H54 (cell line): ENCODE measurements at places on chromosomes 13 and 19.

- no peak for DNase-seq
Measured at GRCh38 chr13:44116562-44117332, 237.0 kb downstream of the LACC1 start.

DNA sequence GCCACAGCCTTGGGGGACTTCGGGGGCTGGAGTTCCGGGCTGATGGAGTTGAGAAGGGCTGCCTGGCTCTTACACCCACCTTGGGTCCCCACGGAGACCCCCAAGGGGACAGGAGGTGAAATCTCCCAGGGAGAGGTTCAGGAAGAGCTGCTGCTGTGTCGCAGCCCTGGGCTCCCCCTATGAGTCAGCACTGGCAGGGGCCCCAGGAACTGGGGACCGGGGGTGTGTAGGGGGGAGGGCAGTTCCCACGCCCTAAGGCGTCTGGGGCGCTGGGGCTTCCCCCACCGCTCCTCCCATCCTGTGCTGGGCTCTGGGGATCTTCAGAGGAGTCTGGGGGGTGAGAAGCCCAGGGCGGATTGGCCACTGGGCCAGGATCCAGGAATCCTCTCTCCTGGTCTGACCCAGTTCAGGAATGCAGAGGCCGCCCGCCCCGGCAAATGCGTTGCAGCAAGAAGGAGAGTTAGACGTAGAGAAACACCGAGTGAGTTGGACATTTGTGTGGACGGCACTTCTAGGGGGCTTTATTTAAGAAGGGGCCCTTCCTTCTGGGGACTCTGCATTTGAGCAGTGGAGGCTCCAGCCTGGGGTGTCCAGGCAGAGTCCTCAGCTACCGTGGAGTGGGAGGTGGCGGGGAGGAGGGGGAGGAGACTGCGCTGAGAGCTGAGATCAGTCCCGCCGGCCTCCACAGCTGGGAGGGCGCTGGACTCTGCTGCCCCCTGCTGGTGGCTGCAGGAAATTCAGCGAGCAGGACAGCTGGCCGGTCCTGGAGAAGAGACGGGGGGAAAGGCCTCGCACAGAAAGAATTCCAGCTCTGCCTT lies 15.0 kb upstream of the NANOS3 start:
- peak; percentile 95 for DNase-seq

- no peak for DNase-seq
Measured at GRCh38 chr19:3680939-3681338, 19.3 kb downstream of the PIP5K1C start.

DNA sequence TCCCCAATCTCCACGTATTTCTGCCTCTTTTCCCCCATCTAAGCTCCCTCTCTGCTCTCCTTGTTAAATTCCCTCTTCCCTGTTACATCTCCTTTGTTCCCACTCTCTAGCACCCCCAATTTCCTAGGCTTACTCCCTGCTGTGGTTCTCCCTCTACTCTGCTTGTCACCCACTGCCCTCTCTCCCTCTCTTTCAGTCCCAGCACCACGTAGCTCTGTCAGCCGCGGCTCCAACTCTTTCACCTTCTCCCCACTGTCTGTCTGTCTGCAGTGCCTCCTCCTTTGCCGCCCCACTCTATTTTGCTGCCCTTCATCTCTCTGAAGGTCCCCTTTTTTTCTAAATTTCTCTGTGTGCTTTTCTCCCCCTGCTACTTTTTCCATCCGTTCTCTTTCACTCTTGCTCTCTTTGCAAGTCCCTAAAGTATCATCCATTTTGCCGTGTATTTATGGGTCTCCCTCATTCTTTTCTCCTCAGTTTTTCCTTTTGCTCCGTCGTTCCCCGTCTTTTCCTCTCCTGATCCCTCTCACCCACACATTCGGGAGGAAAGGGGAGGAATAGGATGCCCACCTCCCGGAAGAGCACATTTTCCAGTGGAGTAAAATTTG lies 937 bp downstream of the ZNF841 start:
- DNase-seq = no peak

GRCh38 chr19:28396287-28396831 lies 816.6 kb downstream of the UQCRFS1 start:
- no peak for DNase-seq

DNA sequence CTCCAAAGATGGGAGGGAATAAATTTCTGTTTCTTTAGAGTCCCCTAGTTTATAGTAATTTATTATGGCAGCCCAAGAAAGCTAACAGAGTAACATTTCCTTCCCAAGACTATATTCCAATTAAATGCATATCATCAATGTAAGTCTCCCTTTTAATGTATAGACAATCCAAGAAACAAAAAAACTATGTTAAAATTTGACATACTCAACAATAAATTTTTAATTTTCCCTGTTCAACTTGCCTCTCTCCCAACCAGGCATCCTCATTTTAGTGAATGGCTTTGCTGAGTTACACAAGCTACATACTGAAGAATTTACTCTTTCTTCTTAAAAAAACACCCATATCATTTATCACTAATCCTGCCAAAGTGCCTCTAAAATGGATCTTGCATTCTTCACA lies 1357.7 kb downstream of the PCDH9 start:
- DNase-seq = no peak

- DNase-seq = no peak
Measured at GRCh38 chr19:7788178-7788932, 25.3 kb downstream of the CLEC4M start.

GRCh38 chr19:53809518-53810186 lies 14.5 kb downstream of the NLRP12 start:
- DNase-seq = no peak

DNA sequence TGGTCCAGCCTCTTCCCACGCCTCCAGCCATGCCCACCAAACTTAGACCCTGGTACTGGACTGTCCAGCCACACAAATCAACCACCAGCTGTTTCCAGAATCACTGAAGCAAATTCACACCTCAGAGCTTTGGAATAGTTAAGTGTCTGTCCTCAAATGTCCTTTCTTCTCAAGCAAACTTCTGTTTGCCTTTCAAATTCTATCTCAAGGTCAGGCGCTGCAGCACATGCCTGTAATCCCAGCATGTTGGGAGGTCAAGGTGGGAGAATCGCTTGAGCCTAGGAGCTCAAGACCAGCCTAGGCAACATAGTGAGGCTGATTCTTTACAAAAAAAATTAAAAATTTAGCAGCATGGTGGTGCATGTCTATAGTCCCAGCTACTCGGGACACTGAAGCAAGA lies 19.4 kb upstream of the PRODH2 start:
- no peak for DNase-seq

DNA sequence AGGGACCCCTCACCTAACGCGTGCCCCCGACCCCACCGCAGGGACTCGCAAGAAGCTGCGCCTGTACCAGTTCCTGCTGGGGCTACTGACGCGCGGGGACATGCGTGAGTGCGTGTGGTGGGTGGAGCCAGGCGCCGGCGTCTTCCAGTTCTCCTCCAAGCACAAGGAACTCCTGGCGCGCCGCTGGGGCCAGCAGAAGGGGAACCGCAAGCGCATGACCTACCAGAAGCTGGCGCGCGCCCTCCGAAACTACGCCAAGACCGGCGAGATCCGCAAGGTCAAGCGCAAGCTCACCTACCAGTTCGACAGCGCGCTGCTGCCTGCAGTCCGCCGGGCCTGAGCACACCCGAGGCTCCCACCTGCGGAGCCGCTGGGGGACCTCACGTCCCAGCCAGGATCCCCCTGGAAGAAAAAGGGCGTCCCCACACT lies 4.7 kb upstream of the MYBPC2 start:
- no peak for DNase-seq

GRCh38 chr19:48196933-48197665 lies 26.6 kb downstream of the ZSWIM9 start:
- DNase-seq = no peak

DNA sequence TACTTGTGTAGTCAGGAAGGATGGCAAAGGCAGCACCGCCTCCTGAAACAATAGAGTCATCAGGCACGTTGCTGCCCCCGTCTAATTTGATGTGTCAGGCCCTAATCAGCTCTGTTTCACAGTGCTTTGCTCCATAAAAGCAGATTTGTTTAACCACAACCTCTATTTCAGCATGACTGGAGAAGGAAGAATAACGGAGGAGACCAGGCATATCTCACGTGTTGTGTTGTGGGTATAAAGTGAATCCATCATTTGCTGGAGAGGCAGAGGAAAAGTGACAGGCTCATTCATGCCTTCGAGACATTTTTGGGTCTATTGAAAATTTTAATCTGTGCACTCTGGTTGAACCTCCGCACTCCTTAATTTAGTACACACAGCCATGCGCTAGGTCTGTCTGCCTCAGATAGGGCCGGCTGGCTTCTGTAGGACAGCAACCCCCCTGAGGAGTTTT lies 940.4 kb upstream of the SLC10A2 start:
- no peak for DNase-seq

DNA sequence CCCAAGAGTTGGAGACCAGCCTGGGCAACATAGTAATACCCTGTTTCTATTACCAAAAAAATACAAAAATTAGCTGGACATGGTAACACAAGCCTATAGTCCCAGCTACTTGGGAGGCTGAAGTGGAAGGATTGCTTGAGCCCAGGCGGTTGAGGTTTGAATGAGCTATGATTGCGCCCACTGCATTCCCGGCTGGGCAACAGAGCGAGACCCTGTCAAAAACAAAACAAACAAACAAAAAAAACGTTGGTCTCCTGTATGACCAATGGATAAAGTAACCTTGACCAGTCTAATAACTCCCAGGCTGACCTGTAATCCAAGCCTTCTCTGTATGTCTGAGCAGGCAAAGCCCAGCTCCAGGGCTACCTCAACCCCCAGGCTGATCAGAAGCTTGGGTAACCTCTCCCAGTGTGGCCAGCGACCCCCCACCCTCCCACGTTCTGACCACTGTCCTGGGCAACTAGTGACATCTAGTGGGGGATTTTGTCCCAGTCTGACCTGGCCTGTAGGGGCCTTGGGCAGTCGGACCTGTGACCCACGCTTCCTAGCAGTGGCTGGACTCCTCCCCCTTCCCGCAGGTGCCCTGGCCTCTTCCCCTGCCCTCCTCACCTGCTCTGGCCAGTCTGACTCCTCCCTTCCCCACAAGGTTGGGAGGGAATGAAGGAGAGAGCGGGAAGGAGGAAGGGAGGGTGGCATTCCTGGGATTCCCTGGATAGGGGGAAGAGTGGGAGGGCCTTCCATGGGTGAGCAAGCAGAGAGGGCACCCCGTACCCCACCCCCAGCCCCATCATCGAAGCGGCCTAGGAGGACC lies 1.0 kb upstream of the BCAM start:
- no peak for DNase-seq

DNA sequence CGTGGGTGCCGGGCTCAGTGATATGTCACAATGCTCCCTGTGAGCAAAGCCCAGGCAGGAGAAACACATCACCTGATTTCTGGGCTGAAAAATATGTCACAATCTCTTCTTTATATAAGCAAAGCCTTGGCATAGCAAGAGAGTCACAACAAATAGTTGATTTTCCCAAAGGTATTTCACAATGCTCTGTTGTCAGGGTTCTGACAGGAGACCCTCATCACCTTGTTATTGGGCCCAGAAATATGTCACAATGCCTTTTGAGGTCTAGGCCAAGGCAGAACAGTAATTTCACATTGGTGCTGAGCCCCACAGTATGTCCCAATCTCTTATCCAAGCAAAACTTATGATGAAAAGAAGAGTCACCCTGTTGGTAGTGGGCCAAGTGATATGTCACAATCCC lies 125.7 kb downstream of the ZNF675 start:
- no peak for DNase-seq

DNA sequence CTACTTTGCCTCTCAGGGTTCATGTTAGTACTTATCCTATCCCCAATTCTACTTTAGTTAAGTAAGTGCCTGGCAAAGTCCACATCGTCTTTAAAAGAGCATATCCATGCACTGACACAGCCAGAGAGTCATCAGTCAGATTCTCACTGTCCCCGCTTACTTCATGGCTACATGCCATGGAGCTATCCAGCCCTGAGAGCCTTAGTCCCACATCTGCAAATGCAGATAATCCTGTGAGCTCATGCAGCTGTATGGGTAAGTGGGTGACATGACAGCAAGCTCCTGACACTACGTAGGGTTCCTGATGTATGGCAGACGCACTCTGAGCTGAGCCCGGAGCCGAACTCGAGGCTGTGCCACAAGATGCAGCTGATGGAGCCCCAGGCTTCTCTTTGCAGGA lies 661.5 kb downstream of the LIG4 start:
- no peak for DNase-seq

DNA sequence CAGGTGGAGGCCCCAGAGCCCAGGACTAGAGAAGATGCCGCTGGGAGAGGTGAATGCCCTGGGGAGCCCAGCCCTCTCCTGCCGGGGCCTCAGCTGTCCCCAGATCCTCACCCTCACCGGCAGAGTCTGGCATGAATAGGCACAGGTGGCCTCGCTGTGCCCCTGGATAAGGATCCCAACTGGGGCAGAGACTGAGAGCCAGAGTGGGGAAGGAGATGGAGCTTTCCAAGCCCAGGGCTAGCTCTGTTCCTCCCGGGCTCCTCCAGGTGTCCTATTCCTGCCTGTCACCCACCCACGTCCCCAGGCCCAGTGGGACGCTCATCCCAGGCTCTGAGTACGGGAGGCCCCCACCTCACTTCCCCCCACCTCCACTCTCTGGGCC lies 16.5 kb downstream of the PRR36 start:
- DNase-seq = no peak

GRCh38 chr19:41189425-41190065 lies 3.5 kb upstream of the CYP2S1 start:
- DNase-seq = no peak

GRCh38 chr19:35655600-35655999 lies 7.5 kb downstream of the COX6B1 start:
- no peak for DNase-seq

DNA sequence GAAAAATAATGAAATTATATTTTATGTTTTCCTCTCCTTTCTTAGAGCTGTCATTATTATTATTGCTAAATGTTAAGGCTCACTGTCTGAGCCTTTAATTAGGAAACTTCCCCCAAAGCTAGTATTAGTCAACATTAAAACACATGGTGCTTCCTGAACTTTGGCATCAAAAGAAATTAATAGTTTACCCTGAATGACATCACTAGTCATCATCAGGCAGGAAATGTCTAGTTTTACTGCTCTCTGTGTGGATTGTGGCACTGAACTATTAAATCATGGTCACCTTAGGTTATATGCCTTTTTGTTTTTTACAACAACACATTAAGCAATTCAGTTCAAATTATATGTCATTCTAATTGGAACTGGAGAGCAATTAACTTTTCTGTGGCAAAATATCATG lies 595.5 kb downstream of the SLITRK1 start:
- DNase-seq = no peak

DNA sequence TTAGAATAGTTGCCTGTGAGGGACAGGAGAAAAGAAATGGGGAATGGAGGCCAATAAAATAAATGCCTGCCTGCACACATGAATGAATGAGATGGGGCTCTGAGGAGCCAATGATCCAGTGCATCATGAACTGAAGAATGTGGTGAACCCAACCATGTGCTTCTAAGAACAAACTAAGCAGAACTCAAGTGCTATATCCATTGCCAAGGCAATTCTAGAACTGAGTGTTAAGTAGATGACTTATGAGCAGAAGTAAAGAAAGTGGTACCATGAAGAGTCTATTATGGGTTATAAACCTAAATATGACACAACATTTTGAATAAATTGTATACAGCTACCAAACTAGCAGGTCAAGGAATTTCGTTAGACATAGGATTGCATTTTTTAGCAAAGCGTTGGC lies 186.1 kb downstream of the KATNAL1 start:
- DNase-seq = no peak

GRCh38 chr13:28582225-28582891 lies 76.6 kb upstream of the POMP start:
- DNase-seq = no peak

- DNase-seq = peak; percentile 69
Measured at GRCh38 chr13:29850213-29850898, at the start of gene UBL3. TSS of gene UBL3 (minus strand) at chr13:29850617. CDS start at chr13:29849538, 1,079 bp downstream.
